ENCODE measurements at places on chromosomes 3 and 15.

- DNase-seq: no peak
Observed at GRCh38 chr15:83153288-83153687, 45.8 kb downstream of the TM6SF1 start.

DNA sequence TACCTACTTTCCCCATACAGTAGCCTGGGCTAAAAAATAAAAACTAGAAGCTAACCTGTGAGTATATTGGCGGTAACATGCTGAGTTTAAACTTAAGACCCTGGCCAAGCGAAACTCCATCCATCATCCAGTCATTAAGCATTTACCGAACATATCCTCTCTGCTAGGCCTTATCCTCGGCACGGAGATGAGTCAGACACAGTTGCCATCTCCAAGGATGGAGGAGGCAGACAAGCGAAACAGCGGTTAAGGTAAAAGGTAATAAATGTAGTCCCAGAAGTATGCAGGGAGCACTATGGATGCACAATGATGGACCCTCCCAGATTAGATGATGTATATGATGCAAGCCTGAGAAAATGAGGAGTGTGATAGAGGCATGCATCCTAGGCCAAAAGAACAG is 143.6 kb downstream of the RYR3 start:
- DNase-seq: no peak

DNA sequence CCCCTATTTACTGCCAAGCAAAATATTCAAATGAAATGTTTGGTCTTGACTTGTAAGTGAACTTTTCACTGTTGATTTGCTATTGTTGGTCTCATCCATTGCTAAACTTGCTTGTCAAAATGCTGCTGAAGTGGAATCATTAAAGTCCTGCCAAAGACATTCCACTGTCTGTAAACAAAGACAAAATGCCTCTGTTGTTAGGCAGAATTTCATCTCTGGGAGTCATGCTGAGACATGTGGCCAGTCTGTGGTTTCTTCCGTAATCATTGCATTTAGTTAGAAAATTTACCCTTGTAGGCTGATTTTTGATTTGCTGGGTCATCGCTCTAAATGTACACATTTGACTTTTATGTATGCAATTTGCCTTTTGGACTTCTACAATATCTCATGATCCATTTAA is 577.7 kb downstream of the MECOM start:
- DNase-seq: no peak

DNA sequence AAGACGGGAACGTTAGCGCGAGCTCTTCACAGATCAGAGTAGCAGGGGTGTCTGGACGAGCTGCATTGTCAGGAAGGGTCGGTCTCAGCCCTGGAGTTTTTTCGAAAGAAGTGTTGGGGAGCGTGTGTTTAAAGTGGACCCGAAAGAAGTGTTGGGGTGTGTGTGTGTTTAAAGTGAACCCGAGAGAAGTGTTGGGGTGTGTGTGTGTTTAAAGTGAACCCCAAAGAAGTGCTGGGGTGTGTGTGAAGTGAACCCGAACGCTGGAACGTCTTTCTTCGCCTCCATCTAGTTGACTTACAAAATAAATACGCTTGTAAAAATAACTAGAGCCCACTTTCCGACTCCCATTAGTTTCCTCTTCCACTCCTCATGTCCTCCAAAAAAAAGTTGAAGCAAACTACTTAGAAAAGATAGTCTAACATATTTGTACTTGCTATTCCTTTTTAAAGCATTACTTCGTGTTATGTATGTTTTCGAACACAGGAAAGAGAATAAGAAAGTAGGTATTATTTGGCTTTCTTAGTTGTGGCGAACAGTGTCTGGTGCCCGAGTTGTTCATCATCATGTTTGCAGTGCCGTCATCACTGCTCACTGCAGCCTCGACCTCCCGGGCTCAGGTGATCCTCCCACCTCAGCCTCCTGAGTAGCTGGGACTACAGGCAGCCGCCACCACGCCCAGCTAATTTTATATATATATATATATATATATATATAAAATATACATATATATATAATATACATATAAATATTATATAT is 1.0 kb downstream of the LRCH3 start:
- DNase-seq: no peak

GRCh38 chr15:101534376-101534970 is 45.0 kb upstream of the PCSK6 start:
- DNase-seq: no peak

GRCh38 chr15:92661069-92661468 is 5.5 kb upstream of the FAM174B start:
- no peak for DNase-seq

Measured in NCI-H1417 (cell line).